ENCODE measurements at places on chromosomes 6 and 20.
A peak's percentile ranks its signal among the peaks of the same experiment; 100 is the strongest.

- no peak for DNase-seq
Observed at GRCh38 chr6:90290811-90291420, 5.7 kb downstream of the BACH2 start.

- DNase-seq = peak; percentile 29
Observed at GRCh38 chr20:41330343-41330720, 10.3 kb upstream of the LPIN3 start.

GRCh38 chr6:25883991-25884390 lies 9.9 kb upstream of the SLC17A3 start:
- peak; percentile 95 for DNase-seq

- DNase-seq = peak; percentile 93
Observed at GRCh38 chr6:146546443-146547043, 2.9 kb downstream of the RAB32 start.

DNA sequence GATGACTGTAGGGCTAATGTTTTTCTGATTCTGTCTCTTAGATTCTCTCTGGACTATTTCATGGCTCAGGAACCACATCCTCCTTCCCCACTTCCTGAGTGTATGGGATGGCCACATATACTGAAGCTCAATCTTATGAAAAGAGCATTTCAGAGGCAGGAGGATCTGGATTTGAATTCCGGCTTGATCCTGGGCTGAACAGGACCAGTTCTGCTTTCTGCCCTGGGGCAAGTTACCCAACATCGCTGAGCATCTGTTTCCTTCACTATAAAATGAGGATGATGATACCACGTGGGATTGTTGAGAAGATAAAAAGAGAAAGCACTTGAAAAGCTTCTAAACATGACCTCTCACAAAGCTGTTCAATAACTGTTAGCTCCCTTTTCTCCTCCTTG lies 168.4 kb upstream of the TNFAIP3 start:
- peak; percentile 29 for DNase-seq

DNA sequence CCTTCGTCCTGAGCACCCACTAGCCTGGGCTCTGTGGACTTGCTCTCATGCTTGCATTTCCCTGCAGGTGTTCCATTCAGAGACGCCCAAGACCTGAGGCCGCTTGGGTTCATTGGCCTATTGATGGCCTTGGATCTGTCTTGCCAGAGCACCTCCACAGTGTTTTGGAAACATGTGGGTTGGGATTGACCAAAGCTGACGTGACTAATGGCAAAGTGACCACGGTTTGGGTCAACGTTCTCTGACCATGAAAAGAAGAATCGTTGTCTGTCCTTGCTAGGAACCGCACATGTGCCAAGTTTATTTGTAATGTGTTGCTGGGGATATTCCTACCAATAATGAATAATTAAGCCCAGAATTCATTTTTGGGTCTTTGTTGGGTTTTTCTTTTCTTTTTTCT lies 29.8 kb upstream of the BMP6 start:
- DNase-seq = no peak

DNA sequence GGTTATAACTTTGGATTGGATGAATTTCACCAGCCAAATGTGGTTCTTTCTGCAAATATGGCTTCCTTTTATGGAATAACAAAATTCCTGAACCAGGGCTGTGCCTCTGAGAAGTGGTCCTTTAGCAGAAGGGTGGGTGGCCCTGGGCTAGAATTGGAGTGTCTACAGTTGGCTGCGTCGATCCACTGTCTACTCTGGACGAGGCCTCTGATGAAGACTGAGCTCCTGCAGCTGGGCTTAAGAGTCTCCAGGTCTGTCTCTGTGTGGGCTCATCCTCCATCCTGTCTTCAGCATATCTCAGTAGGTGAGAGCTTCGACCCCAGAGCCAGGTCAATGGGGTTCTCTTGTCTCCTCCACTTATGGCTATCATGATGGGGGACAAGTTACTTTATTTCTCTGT lies 166.3 kb upstream of the PMEPA1 start:
- DNase-seq = no peak

GRCh38 chr6:72559067-72559466 lies 62.8 kb upstream of the KCNQ5 start:
- no peak for DNase-seq

DNA sequence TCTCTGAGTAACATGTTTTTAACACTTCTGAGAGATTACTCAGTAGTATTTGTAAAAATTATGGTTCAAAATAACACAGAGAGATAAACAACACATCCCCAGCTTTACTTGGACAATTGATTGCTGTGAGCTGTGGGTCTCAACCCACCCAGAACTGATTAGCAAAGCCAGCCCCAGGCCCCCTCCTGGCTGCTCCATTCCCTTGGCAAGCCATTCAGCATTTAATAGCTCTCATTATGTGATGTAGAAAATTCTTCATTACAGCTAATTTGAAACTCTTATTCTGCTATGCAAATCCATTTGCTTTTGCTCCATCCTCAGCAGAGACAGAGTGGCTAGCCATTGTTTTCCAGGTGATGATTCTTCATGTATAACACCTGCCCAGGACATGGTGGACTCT lies 16.6 kb upstream of the SIRT5 start:
- no peak for DNase-seq

- no peak for DNase-seq
Observed at GRCh38 chr6:149211046-149211571, 106.4 kb upstream of the TAB2 start.

GRCh38 chr6:89952686-89953085 lies 58.4 kb downstream of the GJA10 start:
- DNase-seq = peak; percentile 77

- DNase-seq = peak; percentile 13
Observed at GRCh38 chr6:113529196-113529595, 327.9 kb upstream of the MARCKS start.

- no peak for DNase-seq
Observed at GRCh38 chr6:82337688-82338257, 25.8 kb upstream of the TPBG start.

DNA sequence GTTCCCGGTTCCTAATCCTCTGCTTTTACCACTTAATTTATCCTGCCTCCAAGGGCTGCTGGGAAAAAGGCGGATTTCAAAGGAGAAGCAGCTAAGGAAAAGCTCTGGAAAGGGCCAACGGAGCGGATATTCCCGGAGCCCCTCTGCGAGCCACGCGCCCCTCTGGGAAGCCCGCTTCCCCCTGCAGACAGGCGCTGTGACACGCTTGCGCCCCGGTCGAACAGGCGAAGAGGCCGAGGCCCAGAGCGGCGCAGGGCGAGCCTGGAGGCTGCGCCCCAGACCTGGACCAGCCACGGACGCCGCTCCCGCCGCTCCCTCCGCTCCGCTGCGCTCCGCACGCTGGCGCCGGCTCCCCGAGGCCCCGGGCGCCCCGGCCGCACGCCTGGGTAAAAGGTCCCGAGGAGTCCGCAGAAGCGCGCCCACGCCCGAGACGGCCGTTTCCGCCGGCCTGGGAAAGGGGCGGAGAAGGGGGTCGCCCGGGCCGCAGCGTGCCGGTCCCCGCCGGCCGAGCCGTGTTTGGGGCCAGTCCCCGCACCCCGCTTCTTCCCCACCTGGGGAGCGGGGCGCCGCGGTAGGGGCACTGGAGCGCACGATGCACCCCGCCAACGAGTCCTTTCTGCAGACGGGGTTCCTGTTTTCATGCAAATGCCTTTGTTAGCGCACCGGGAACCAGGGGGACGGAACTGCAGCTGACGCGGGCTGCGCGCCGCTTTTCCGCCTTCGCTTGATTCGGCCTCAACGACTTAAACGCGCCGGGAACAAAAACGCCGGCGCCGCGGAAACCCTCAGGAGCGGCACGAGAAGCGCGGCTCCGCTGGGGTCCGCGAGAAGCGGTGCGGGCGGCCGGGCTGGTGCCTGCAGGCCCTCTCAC lies 91.9 kb upstream of the SIRPA start:
- no peak for DNase-seq

DNA sequence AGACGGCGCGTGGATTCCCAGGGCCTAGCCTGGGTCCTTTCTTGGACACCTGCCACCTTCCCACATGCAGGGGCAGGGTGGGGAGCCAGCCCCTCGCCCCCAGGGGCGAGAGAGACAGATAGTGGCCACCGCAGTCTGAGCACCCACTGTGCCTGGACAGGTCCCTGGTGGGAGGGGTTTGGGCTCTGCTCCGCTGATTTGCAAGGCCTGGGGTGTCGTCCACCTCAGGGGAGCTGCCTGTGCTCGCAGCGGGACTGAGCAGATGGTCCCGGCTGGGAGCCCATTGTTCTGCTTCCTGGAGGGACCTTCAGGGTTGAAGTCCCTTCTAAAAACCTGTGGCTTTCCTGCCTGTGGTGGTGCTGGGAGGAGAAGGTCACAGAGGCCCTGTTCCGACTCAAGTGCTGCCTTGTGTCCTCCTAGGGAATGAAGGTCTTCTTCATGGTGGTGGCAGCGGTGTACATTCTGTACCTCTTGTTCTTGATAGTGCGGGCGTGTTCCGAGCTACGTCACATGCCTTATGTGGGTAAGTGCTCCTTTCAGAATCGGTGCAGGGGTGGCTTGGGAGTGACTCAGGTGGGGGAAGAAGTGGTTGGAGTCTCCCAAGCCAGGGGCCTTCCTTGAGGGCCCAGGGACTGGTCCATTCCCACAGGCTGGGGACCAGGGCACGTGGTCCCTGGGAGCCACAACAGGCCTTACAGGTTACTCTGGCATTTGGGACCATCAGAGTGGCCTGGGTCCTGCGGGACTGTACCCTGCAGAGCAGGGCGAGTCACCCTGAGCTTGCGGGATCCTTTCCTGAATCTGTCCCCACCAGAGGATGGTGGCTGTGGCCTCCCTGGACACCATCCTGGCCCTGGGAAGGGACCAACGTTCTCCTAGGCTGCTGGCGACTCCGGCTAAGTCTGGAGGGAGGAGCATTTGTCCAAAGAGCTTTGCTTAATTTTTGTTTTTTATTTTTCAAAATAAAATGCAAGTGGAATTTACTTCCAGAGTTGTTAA lies 19.6 kb downstream of the DYNLT1 start:
- DNase-seq = no peak

DNA sequence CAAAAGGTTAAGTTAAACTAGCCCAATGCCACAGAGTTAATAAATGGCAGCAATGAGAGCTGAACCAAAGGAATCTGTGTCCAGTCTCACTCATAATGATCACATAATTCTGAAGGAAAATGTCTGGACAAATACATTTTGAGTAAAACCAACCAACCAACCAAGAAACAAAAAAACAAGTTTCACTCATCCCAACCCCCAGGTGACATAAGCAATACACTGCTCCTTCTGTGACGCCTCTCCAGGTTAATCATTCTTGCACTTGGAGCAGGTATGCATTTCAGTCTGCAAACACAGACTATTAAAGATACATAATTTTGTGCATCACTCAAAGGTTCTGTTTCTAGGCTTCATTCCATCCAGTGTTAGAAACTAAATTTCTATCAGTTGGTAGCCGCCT lies 35.2 kb upstream of the MC3R start:
- DNase-seq = no peak

DNA sequence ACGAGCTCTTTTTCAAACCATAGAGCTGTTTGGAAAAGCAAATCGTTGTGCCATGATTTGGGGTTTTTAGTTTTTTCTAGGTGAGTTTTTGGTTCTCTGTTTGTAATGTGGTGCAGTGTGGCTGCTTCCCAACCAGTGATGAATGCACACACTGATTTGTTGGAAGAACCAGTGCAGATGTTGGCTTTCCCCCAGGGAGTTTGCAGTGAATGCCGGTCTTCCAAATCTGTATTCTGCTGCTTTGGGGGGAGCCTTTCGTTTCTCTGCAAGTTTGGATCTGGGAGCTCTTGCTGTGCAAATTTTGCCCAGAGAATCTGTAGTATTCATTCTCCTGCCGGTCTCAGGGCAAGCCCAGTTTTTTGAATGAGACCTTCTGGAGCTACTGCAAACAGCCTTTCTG lies 14.5 kb downstream of the HECA start:
- DNase-seq = no peak

DNA sequence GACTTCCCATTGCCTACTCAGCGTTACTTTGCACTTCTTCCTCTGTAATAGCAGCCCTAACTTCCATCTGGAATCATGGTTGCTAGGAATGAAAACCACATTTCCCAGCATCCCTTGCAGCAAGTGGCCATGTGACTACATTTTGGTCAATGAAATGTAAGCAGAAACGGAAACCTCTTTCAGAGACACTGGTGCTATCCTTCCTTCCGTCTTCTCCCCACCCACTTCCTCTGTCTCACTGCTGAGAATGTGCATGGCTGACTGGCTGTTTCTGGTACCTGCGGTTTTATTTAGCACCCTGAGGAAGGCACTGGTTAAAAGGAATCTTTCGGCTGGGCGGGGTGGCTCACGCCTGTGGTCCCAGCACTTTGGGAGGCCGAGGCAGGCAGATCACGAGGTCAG lies 107.4 kb downstream of the SCML4 start:
- peak; percentile 18 for DNase-seq

GRCh38 chr20:63896264-63897105 lies 1.6 kb downstream of the DNAJC5 start:
- DNase-seq = no peak

- DNase-seq = no peak
Observed at GRCh38 chr6:118335325-118335816, 212.7 kb upstream of the PLN start.

GRCh38 chr20:25509084-25509483 lies 76.2 kb downstream of the NINL start:
- DNase-seq = no peak

DNA sequence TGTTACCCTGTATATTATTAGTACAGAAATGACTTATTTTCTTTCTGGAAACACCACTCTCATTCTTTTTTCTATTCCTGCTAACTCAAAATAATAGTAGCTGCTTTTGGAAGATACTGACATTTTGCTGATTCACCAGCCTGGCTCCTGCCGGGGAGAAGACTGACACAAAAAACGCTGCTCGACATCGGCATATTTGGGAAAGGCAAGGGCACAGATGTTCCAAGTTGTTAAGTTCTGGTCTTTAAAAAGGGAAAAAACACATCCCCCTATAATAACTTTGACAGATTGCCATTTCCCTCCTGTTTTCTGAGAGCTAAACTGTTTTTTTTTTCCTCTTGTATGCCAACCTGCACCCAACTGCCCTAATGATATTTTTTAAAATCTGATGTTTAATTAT lies 55.4 kb downstream of the CTNNBL1 start:
- no peak for DNase-seq

DNA sequence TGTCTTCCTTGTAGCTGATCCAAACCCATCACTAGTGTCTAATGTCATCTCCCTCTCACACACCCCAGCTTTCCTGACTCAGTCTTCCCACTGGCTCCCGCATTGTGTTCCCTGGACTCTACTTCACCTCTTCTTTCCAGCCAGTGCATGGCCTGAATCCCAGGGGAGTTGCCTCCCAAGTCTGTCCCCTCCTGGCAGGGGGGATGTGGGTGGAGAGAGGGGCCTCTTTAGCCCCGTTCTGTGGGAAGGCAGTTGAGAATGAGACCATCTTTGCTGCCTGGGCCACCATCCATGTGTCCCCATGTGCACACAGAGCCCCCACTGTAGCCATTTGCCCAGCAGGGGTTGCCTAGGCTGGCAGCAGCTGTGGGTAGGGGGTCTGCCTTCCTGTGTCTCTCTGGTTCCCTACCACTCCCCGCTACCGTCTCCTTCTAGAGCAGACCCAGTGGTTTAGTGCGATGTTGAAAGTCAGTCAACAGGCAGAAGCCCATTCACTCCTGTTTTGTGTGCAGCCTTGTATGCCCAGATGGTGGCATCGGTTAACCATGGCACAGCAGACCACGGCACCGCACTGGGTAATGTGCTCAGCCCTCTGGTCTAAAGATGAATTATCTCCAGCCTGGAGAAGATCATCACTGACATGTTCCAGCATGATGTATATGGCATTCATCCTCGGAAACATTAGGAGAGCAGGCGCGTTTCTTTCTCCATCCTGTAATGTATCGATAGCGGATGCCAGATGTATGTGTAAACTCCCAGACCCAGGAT lies 178.8 kb upstream of the SNX9 start:
- DNase-seq = no peak
